ENCODE measurements at places on chromosomes 11 and 22.
A peak's percentile ranks its signal among the peaks of the same experiment; 100 is the strongest.

GRCh38 chr22:25410849-25411248 lies 153.6 kb upstream of the GRK3 start:
- DNase-seq, result no peak

DNA sequence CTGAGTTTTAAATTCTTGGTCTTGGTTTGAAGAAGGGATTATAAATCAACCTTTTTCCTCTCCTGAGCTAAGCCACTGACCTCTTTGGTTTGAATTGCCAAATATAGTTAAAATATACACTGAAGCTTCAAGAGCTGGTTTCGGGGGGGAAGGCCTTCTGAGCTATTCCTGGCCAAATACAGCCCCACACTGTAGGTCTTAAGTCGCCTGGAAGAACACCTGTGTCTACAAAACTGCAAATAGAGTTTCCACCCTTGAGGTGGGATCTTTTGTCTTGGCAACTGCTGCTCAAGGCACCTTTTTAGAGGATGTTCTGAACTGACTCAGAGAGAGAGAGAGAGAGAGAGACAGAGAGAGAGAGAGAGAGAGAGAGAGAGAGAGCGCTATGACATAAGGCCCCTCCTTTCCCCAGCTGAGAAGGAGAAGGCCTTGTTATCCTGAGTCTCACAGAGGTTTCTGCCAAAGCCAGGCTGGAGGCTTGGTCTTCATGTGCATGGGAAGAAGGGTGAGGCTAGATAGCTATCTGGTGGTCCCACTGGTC lies 5.5 kb downstream of the ADM start:
- DNase-seq, result no peak

- no peak for DNase-seq
These were observed 6.1 kb downstream of the MRGPRE start for GRCh38 chr11:3225826-3226750.

DNA sequence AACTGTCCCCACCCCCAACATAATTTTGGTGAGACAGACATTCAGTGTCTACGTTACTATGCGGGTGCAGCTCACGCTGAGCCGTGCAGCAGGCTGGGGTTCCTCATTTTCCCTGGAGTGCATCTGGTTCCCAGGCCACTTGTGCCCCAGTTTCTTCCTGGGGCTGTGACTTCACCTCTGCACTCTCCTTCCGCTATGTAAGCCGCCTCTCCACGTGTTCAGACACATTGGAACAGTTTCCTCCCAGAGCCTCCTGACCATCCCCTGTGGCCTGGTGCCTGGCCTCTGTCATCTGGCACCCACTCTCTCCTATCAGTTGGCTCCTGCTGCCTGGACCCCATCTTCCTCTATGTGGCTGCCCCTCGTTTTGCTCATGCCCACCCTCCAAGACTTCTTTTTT lies 46.2 kb upstream of the A4GALT start:
- DNase-seq, result no peak

DNA sequence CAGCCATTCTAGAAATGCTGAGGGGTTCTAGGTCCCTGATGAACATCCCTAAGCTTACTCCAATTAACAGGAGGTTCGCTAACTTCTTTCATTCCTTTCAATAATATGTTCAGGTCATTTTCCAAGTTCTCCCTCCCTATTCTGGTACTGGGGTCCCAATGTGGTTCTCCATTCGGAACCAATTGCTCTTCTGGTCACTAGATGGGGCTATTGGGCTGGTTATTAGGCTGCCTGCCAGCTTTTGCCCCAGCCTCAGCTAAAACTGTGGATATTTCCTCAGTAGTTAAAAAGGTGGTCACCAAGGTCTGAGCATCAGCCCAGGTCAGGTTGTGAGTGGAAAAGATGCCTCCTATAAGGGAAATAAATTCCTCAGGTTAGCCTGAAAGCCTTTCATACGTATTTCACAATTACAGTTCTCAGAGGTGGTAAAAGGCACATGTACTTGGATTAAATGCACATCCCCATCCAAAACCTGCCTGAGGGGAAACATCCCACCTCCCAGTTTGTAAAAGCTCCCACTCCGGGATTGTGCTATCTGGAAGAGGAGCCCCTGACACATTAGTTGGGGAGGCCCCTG lies 161.1 kb upstream of the CCDC179 start:
- no peak for DNase-seq

DNA sequence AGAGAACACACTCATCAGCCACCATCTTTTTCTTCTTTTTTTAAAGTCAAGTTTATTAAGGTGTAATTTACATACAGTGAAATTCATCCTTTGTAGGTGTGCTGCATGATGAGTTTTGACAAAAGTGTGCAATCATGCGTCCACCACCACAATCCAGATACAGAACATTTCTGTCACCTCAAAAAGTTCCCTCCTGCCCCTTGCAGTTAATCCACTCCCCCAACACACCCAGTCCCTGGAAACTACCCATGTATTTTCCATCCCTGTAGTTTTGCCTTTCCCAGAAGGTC lies 126.7 kb downstream of the HIPK3 start:
- no peak for DNase-seq

- DNase-seq, result no peak
These were observed 164.6 kb downstream of the ST3GAL4 start for GRCh38 chr11:126519764-126520734.

DNA sequence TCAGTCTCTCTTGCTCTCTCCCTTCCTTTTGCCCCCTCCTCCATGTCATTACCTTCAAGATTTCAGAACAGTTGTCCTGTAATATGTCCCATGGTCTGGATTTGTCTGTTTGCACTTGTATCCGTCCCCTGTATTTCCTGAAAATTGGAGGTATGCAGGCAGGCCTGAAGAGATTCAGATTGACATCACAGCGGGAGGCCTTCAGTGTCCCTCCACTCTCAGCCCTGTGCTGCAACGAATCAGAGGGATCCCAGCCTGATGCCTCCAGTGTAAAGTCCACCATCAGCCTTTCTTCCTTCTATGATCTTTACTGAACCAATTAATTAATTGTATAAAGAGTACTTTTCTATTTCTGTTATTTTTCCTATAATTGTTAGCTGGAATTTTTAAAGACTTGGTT lies 57.3 kb downstream of the ELMOD1 start:
- DNase-seq, result no peak

- peak; percentile 19 for DNase-seq
These were observed 557 bp downstream of the RANGAP1 start for GRCh38 chr22:41285441-41285819.
